ENCODE measurements at places on chromosomes 5 and 9.

DNA sequence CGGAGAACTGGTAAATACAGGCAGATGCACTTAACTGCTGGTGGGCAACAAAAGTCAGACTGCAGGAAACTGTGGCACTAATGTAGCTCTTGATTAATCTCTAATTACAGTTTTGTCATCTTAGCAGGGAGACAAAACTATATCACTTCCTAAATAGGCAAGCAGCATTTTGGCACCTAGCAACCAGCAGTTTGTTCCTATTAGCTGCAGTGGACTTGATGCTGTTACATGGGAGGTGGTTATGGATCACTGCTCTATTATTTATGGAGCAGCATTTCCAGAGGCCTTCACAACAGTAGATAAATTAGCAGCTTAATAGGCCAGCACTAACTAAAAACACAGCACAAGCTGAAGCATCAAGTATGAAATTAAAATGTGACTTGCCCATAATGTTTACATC is 518.3 kb upstream of the ITGA1 start:
- DNase-seq = no peak

DNA sequence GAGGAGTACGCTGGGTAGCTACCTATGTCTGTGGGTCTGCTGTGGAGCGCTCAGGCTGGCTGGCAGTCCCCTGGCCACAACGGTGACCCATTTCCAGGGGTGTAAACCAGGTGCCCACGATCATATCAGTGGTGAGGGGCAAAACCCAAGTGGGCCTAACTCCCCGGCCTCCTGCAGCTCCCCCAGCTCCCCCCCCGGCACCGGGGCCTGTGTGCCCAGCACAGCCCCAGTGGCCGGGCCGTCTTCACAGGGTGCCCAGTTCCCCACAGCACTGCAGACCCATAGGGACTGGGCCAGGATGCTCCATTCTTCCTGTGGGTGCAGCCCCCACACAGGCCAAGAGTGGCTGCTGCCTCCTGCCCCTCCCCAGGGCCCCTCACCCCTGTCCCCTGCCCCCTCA is 958 bp upstream of the LCN8 start:
- no peak for DNase-seq

GRCh38 chr9:76595645-76596044 is 136.7 kb downstream of the GCNT1 start:
- DNase-seq = no peak

- DNase-seq = no peak
These were observed 103.8 kb downstream of the DRD1 start for GRCh38 chr5:175340180-175340579.

DNA sequence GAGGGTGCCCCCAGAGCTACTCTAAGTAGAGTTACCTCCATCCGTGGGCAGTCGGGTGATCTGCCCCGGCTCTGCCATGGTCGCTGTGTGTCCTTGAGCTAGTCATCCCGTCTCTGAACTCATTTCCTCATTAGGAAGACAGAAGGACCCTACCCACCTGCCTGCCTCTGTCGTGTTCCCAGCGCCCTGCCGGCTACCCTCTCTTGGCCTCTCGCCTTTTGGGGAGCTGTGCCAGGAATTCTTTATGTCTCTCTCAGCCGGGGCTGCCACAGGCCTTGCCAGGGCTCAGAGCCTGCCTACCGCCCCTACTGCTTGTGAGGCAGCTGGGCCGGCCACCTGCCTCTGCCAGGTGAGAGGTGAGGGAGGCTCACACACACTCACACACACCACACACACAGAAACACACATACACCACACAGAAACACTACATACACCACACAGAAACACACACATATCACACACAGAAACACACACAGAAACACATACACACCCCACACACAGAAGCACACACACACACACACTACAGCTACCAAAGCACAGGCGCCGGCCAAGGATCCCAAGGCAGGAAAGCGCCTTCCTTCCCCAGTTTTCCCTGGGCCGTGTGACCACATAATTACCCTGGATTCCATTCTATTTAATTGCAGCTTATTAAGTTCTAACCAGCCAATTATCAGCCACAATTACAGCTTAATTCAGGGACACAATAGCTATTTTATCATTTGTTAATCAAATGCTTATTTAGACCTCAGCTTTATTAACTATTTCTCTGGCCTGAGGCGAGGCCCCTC is 41.7 kb downstream of the UNC5A start:
- DNase-seq = no peak

DNA sequence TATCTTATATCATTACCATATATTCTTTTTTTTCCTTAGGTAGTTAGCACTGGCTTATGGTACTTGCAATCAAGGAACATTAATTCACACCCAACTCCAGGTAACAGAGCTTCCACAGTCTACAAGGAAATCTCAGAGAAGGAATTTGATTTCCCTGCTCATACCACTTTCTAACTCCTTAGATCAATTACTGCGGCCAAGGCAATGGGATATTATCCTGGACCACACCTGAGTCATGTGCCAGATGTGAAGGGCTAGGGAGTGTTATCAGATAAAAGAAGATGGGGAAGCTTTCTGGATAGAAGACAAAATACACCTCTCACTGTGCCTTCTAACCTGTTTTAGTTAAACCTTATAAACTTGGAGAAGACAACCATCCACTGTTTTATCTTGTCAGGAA is 181.2 kb downstream of the CCDC192 start:
- DNase-seq = no peak

Measured in GM12891 (cell line).